ENCODE measurements at places on chromosomes 16 and 17. TPM values are rescaled to one million over a fixed set of nuclear protein-coding genes. Genes with fewer than 3 reads are reported as not detected.

CA4 gene
- total RNA-seq = not detected

ADORA2B gene
- total RNA-seq = 33.4 TPM

- no peak for DNase-seq
- no peak overlapping the region for H3K27ac ChIP-seq
- no peak overlapping the region for H3K4me3 ChIP-seq
- H3K36me3 ChIP-seq = no peaks in the 10 kb centered on the region
Observed at GRCh38 chr16:26701243-26701886, 365.4 kb upstream of the C16orf82 start.

DNA sequence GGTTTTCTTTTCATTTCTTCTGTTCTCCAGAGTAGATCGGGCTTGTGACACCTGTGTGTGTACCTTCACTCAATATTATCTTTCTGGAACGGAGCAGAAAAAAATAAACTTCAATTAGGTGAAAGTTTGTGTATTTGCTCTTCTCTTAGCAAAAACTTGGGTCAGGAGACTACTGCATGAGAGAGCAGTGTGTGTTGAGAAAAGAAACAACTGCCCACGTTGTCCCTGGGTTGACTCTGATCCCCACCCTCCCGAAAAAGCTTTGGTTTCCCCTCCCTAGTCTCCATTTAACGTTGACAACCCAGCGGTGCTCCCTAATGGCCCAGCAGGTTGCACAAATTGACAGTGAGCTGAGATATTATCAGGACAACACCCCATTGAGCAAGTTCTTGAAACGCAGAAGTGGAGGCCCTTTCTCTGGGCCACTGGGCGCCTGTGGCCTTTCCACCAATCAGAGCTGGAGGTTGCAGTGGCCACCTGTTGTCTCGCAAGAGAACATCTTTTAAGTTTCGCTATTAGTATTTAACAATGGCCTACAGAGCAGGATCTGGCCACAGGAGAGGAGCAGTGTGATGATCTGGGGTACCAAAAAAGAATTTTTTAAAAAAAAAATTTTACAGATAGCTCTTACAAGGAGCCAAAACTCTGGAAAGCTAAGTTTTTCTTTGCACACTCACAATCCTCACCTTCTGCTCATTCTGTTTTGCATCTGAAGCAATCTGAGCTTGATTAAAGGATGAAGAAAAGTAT, 1.5 kb upstream of the TOX3 start:
- DNase-seq = no peak
- H3K27ac ChIP-seq = no peak overlapping the region
- H3K4me3 ChIP-seq = no peak overlapping the region

- no peak overlapping the region for H3K4me3 ChIP-seq
- no peak overlapping the region for H3K27ac ChIP-seq
- no peaks in the 10 kb centered on the region for H3K36me3 ChIP-seq
- no peaks in the 10 kb centered on the region for H3K4me1 ChIP-seq
Observed at GRCh38 chr17:53058031-53058430, 764.7 kb upstream of the KIF2B start.

KRT33A gene
- 1.5 TPM for total RNA-seq

- H3K27me3 ChIP-seq = no peaks in the 10 kb centered on the region
- no peak overlapping the region for H3K27ac ChIP-seq
Observed at GRCh38 chr17:39525801-39526506, 64.7 kb downstream of the CDK12 start.

CFAP97D1 gene
- not detected for total RNA-seq

GRCh38 chr16:27281243-27281642, 12.7 kb upstream of the NSMCE1 start:
- no peak overlapping the region for H3K27ac ChIP-seq
- no peak for DNase-seq
- H3K4me1 ChIP-seq = no peaks in the 10 kb centered on the region
- no peak overlapping the region for H3K4me3 ChIP-seq
- no peaks in the 10 kb centered on the region for H3K36me3 ChIP-seq

GRCh38 chr17:78933025-78933958, 8.1 kb upstream of the TIMP2 start:
- H3K27me3 ChIP-seq = no peaks in the 10 kb centered on the region
- H3K4me3 ChIP-seq = peak overlapping the region; percentile 0
- no peak for DNase-seq

DNA sequence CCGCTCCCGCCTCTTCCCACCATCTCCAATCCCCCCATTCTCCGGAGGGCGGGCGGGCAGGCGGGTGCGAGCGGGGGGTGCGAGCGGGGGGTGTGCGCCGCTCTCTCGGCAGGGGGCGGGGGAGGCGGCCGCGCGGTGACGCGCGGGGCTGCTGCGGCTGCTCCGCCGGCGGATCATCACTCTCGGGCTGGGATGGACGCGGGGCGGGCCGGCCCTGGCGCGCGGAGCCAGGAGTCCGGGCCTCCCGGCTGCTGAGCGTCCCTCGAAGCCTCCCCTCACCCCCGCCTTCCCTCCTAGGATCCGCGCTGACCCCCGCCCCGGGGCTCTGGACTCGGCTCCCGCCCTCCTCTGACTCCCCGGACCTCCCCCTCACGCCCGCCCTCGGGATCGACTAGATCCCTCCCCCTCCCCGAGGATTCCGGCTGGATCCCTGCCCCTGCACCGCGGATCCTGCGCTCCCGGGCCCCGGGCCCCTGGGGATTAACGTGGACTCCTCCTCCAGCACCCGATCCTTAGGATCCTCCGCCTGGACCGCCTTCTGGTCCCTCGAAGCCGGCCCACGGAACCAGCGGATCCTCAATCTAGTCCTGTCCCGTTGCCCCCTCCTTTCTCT, 946 bp upstream of the TMEM256 start:
- peaks cover 34% of the 10 kb centered on the region for H3K4me1 ChIP-seq
- no peaks in the 10 kb centered on the region for H3K27me3 ChIP-seq
- H3K4me3 ChIP-seq = peak overlapping the region; percentile 98

DNA sequence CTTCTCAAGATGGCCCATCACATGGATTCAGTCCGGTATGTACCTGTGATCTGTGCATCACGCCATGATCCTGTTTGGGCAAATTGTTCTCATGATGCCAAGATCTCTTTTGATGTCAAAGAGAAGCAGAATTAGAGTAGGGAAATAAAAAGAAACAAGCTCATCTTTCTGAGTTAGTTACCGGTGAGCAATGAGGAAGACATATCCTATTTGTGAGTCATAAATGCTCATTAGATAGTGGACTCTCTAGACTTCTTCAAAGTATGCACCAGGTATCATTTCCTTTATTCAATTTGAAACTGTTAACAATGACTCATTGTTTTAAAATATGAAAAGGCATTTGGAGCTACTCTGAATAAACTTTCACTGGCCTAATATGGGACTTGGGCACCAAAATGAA, 8.0 kb upstream of the KRTAP4-12 start:
- no peaks in the 10 kb centered on the region for H3K4me1 ChIP-seq
- H3K27me3 ChIP-seq = no peaks in the 10 kb centered on the region
- no peak for DNase-seq
- no peak overlapping the region for H3K27ac ChIP-seq
- H3K36me3 ChIP-seq = no peaks in the 10 kb centered on the region
- no peak overlapping the region for H3K4me3 ChIP-seq

DNA sequence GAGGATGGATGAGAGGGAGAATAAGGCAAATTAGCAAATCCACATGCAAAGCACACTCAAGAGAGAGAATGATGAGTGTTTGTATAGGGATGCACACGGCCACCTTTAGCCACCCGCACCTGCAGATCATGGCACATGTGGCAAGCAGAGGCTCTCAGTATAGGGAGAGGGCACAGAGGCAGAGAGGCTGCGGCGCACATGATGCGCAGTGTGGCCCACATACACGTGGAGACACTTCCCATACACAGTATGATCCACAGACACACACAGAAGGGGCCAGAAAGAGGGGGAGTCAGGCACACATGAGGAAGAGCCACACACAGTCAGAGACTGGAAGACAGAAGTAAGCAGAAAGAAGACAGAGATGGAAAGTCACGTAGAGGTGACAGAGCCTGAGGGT, 6.5 kb upstream of the CHD3 start:
- peak; percentile 79 for DNase-seq
- H3K36me3 ChIP-seq = peaks cover 9% of the 10 kb centered on the region
- peaks cover 44% of the 10 kb centered on the region for H3K4me1 ChIP-seq
- H3K27ac ChIP-seq = peak overlapping the region; percentile 98

- peaks cover 54% of the 10 kb centered on the region for H3K4me1 ChIP-seq
- no peaks in the 10 kb centered on the region for H3K27me3 ChIP-seq
- peak overlapping the region; percentile 93 for H3K27ac ChIP-seq
- no peak for DNase-seq
Observed at GRCh38 chr17:82097184-82097918, 685 bp downstream of the FASN start.

DNA sequence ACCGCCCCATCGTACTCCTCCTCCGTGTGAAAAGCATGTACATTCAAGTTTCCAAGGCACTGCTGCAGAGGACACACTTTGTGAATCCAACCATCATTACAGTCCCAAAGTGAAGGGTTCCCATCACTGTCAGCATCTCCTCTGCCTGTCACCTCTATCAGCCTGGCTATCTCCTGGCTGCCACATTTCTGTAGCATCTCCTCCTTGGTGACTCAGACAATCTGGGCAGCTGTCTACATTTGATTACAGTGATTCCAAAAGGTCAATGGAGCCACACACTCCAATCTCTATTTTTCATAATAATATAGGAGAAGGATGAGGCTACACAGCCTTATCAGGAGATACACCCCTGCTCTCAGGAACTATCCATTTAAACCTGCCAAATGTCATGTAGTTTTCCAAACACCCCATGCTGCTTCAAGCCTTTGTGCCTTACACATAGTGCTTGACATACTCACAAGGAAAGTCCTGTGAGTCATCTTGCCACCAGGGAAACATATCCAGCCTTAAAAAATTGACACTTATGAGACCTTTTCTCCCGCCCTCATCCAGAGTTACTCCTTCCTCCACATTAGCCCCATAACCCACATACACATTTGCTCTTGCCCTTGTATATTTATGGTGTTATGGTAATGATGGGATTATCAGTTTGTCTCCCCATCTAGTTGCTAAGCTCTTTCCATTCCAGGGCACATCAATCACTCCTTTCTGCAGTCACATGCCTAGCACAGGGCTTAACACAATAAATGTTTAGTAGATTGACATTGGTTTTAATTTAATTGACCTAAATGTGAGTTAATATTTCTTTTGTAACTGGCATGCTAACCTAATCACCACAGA, 250.1 kb upstream of the CDH5 start:
- H3K27ac ChIP-seq = no peak overlapping the region
- H3K36me3 ChIP-seq = no peaks in the 10 kb centered on the region
- H3K27me3 ChIP-seq = no peaks in the 10 kb centered on the region

GRCh38 chr17:80254396-80255251, 6.0 kb upstream of the RNF213 start:
- peaks cover 6% of the 10 kb centered on the region for H3K36me3 ChIP-seq
- DNase-seq = no peak
- H3K4me1 ChIP-seq = peaks cover 17% of the 10 kb centered on the region
- H3K4me3 ChIP-seq = no peak overlapping the region
- peak overlapping the region; percentile 44 for H3K27ac ChIP-seq
- H3K27me3 ChIP-seq = no peaks in the 10 kb centered on the region

- H3K27ac ChIP-seq = no peak overlapping the region
- H3K27me3 ChIP-seq = no peaks in the 10 kb centered on the region
- no peak overlapping the region for H3K4me3 ChIP-seq
Observed at GRCh38 chr17:57982452-57983170, 5.4 kb downstream of the VEZF1 start.

DNA sequence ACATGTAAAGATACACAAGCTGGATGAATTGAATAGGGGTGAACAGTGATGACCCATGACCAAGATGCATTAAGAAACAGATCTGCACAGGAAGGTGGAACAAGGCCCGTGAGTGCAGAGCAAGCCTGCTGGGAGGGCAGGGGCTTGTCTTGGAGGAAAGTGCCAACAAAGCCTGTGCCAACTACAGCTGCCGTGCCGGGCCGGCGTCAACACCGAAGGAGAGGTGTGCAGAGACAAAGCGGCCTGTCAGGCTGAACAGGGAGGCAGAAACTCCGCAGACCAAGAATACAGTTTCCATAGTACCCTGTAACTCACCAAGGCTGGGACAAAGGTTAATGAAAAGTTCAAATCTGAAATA, 46.7 kb downstream of the ANKRD11 start:
- no peaks in the 10 kb centered on the region for H3K27me3 ChIP-seq
- H3K4me1 ChIP-seq = peaks cover 93% of the 10 kb centered on the region
- no peaks in the 10 kb centered on the region for H3K36me3 ChIP-seq
- peak overlapping the region; percentile 3 for H3K4me3 ChIP-seq
- DNase-seq = no peak

HOXB6 gene
- 1.2 TPM for total RNA-seq

HSD11B2 gene
- total RNA-seq = 30.2 TPM

DOC2B gene
- 10.1 TPM for total RNA-seq

DNA sequence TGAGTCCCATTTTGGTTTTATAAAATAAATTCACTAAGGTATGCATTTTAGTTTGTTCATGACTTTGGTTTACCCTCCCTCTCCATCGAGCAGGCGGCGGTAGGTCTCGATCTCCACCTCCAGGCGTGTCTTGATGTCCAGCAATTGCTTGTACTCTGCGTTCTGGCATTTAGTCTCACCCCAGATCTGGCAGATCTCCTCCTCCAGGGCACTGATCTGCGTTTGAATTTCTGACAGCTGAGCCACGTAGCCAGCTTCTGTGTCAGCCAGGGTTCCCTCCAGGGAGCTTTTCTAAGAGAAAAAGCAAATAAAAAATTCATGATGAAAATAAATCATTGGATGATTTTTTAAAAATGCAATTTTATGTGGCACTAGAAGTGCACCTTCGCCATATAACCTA, 4.2 kb downstream of the KRT24 start:
- DNase-seq = no peak
- H3K4me3 ChIP-seq = no peak overlapping the region
- peaks cover 38% of the 10 kb centered on the region for H3K4me1 ChIP-seq
- H3K27me3 ChIP-seq = no peaks in the 10 kb centered on the region

PLA2G10 gene
- not detected for total RNA-seq

- DNase-seq = no peak
- H3K4me3 ChIP-seq = no peak overlapping the region
- H3K27me3 ChIP-seq = no peaks in the 10 kb centered on the region
Observed at GRCh38 chr17:50420419-50421112, 5.5 kb upstream of the ACSF2 start.

Data from vagina (tissue), 2 donors.